ENCODE measurements at places on chromosomes 11 and 22.

DNA sequence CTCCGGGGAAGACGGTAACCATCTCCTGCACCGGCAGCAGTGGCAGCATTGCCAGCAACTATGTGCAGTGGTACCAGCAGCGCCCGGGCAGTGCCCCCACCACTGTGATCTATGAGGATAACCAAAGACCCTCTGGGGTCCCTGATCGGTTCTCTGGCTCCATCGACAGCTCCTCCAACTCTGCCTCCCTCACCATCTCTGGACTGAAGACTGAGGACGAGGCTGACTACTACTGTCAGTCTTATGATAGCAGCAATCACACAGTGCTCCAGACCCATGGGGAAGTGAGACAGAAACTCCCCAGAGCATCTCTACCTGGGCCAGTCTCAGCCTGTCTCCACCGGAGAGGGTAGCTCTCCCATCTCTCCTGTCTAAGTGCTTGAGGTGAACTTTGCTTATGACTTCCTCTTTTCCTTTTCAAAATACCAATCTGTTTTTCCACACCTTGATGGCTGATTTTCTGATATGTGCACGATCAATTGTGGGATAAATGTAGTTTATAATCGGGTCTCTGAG lies 48.5 kb upstream of the VPREB1 start:
- no peak for DNase-seq

DNA sequence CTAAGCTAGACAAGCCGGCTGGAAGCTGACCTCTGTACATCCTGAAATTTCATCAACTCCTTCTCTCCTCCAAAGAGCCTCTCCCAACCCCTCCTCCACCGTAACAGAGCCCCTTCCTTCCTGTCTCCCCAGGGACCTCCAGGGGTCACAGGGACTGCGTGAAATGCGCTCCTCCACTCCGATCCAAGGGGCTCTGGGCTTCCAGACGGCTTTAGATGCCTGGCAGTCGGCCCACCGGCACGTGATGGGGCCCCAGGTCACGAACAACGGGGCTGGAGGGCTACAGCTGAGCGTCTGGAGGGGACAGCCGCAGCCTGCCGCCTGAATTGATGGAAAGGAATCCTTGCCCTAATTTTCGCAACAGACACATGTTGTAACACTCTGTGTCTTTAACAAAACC lies 264.1 kb downstream of the MN1 start:
- no peak for DNase-seq

GRCh38 chr11:43738600-43739409 lies 58.3 kb downstream of the HSD17B12 start:
- no peak for DNase-seq

DNA sequence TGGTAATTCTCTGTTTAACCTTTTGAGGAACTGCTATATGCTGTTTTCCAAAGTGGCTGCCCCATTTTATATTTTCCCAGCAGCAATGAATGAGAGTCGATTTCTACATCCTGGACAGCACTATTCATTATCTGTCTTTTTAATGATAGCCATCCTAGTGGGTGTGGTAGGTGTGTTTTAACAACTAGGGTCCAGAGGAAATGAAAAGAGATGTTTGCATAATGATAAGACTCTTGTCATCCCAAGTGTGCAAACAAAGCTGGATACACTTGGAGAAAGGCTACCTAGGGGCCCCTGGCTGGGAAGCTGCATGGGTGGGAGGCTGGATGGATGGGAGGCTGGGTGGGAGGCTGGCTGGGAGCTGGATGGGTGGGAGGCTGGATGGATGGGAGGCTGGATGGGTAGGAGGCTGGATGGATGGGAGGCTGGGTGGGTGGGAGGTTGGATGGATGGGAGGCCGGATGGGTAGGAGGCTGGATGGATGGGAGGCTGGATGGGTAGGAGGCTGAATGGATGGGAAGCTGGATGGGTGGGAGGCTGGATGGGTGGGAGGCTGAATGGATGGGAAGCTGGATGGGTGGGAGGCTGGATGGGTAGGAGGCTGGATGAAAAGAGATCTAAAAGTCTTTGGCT lies 158.0 kb downstream of the DSCAML1 start:
- DNase-seq: no peak

GRCh38 chr22:35534091-35534490 lies 6.5 kb upstream of the RASD2 start:
- no peak for DNase-seq

DNA sequence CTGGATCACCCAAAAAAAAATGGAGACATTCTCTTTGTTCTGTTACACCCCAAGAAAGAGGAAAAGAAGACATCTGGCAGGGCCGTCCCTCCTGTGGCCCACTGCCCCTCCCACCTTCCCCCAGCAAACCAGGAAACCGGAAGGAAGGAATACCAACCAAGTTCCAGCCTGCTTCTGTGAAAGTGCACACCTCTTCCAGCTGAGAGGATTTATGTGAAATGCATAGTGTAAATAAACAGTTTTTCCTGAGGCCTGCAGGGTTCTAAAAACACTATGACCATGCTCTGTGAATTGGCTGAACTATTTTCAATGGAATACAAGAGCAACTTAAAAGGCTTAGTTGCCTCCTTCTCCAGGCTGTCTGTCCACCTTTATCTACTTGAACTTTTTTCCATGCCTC lies 50.0 kb upstream of the CHST1 start:
- DNase-seq: no peak

- DNase-seq: no peak
Observed at GRCh38 chr11:94932503-94932902, 40.9 kb downstream of the CWC15 start.

GRCh38 chr22:27971926-27972325 lies 52.9 kb upstream of the PITPNB start:
- DNase-seq: no peak

DNA sequence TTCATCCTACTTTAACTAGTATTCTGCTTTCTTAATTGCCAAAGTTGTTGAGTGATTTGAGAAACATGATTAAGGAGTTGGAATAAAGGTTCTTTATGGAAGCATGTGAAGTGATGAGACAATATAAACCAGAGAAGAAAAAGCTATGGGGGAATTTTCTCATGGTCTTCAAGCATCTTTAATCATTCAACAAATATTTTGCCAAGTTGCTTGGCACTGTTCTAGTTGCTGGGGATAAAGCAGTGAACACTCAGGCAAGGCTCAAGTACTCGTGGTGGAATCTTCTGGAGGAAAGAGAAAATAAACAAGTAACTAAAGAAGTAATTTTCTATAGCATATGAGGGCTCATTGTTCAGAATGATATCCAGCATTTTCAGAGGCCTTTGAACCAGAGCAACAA lies 9.2 kb upstream of the PIWIL4 start:
- no peak for DNase-seq

GRCh38 chr11:86241956-86242535 lies 2.5 kb upstream of the EED start:
- DNase-seq: peak; percentile 5

DNA sequence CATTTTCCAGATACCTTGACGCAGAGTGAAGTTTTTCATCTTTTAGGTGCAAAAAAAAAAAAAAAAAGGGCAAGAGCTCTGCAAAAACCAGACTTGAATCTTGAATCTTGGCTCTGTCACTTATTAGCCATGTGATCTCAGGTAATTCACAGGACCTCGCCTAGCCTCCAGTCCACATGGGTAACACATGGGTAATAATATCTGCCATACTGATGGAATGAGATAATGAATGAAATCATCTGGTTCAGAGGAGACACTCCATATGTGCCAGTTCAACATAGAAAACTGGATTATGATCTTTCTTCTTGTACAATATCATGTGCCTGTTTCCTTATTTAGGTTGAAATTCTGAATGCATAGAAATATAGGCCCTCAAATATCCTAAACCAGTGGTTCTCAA lies 8.6 kb upstream of the AMOTL1 start:
- DNase-seq: no peak

DNA sequence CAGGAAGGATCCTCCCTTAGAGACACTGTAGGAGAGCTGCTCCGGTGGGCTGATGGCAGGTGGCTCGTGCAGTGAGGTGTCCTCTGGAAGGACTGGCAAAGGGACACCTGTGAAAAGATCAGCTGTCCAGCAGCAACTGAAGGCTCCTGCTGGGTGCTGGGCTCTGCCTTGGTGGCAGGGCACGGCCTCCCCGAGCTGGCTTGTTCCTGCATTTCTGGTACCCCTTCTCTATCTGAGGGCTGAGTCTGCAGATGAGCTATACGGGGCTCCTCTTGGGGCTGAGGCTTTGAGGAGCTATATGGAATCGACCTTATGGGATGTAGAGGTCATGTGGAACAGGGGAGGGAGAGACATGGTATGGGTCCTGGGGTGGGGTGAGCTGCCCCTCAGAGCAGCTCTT lies 875.8 kb downstream of the BRD1 start:
- no peak for DNase-seq

DNA sequence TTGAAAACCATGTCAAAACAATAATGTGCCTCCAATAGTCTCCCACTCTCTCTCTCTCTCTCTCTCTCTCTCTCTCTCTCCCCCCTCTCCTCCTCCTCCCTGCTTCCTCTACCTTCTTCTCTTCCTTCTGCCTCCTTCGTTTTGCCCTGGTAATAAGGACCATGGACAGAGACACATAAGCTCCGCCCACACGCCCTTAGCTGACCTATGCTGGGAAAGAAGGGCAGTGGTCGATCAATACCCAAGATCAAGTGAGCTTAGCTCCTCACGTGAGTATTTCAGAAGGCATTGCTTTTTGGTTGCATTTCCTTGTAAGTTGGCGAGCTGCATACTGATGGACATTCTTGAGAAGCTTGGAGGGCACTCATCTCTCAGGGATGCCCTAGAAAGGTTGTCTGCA lies 194.8 kb downstream of the MIAT start:
- DNase-seq: no peak

GRCh38 chr22:34334893-34335292 lies 414.6 kb upstream of the LARGE1 start:
- no peak for DNase-seq

DNA sequence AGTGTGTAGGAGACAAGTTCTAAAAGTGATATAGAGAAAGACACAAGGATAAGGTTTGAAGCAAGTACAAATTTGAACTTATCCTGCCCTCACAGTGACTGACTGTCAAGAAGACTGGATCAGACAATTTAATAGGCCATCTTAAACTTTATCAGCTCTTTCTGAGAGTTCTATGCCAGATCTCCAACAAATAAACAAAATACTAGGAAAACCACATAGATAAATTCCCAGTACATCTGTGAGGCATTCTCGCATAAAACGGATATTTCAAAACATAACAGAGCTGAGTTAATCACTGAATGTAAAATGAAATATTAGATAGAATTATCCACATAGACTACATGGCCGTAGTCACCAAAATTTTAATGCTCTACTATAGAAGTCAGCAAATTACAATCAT lies 120.9 kb upstream of the LUZP2 start:
- DNase-seq: no peak

DNA sequence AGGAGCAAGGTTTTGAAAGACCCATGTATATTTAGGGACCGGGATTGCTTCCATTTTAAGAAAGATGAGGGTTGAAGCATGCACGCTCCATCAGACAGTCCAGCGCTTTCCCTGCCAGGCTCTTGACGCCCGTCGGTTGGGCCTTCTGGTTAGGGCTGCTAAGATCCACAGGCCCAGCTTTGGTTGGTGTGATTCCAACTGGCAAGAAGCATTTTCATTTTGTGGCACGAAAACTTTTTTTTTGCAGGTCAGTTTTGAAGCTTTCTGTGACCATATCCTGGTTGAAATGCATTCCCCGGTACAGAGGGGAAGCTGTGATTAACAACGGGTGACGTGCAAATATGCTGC lies 34.3 kb upstream of the MPPED1 start:
- DNase-seq: no peak

DNA sequence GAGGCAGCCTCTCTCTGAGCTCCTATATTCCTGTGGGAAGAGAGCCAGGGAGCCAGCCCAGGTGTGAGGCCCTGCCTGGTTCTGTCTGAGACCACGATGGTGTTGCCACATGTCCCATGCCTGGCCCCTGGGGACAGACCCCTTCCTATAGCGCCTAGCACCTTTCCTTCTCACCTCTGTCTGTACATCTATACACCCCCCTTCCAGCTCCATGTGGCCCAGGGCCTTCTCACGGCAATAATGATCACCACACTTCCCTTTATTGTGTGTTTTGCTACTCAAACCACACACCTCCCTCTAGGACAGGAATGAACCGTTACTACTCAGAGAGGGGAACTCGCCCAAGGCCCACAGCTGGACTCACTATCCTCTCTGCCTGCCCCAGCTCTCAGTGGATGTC lies 12.8 kb downstream of the CD82 start:
- peak; percentile 43 for DNase-seq

DNA sequence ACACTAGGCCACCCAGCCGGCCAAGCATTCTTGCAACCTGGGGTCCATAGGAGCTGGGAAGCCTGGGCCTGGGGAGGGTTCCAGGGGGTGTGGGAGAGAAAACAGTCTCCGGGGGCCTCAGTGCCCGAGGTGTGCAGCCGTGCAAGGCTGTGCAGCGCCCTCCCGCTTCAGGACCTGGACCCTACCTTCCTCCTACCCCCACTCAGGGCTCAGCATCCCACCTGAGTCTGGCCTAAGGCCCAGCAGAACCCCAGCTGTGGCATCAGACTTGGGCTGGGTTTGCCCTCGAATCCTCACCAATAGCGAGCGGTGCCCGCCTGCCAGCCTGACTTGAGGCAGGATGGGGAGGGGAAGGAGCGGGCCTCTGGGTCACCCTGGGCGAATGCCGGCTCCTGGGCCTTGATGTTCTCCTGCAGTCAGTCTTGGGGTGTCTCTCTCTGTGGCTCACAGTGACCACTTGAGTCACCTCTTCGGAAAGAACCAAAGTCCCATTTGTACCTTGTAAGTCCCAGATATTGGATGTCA lies 53.6 kb upstream of the PPARA start:
- DNase-seq: no peak

DNA sequence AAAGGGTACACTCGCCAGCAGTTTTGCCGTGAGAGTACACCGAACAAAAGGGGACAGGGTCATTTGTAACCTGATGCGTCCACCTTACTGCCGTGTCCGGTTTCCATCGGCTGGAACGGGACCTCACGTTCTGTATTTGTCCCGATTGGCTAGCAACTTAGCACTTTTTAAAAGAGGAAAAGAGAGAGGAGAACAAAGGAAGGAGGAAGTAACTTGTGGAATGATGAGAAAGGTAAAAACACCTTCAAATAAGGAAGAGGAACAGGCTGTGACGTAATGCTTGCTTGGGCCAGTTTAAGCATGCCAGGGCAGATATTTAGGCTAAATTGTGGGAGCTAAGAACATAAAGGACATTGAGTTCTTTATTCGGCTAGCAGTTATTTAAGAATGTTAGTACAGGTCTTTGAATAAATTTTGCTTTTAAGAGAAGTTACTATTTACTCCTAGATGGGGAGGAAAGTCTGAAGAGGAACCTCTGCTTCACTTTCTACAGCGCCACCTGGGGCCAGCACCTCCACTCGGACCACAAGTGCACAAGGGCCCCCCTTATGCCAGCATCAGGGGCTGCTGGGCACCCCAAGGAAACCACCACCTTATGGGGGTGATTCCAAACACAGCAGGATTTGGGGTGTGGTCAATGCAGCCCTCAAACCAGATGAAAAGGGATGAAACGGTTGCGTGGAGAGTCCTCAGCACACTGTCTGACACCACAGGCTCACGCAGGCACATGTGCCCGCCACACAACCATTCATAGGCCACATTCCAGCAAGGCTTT lies 5.8 kb downstream of the ARSA start:
- peak; percentile 46 for DNase-seq

DNA sequence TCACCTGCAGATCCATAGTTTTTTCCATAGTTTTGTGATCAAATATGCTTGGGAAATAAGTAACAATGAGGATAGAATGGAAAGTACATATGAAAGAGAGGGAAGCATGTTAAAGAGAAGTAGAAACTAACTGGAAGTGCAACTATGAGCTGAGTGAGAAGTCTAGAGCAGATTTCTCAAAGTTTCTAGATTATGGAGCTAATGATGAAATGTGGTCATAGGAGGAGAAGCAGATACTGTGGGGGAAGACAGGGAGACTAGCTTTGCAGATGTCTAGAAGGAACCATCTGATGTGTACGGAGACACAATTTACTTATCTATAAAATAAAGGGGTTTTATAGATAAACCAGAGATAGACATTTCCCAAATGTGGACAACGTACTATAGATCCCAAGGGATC lies 37.1 kb downstream of the RELT start:
- peak; percentile 55 for DNase-seq
